ENCODE measurements at places on chromosomes 1 and 21.

GRCh38 chr1:172724765-172725613 is 66.1 kb downstream of the FASLG start:
- no peak for DNase-seq

DNA sequence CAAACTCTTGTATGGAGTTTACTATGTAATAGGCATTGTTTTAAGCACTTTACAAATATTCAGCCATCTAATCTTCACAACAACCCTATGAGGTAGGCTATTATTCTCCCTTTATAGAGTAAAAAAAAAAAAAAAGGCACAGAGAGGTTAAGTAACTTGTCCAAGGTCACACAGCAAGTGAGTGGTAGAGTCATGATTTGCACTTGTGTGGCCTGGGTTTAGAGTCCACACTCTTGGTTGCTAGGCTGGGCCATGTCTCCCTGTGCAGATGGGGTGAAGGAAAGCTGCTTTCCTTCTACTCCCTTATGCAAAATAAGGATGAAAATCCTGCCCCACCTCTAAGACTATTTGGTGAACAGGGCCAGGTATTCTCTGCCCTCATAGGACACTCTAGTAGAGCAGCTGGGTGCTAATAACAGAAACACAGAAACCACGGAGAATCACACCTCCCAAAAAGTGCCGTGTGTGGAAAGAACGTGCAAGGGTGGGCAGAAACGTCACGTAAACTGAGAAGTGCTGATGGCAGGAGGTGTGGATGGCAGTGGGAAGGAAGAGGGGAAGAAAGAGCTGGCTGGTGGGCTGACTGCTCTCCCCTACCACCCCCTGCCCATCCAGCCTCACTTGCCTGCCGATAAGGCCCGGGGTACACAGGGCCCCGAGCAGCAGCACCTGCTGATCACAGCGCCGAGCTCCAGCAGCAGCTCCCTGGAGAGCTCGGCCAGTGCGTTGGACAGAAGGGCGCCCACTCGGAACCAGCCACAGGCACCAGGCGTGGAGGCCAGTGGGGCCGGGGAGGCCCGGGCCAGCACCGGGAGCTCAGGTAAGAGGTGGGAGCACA is 28.3 kb upstream of the VPS13D start:
- peak; percentile 38 for DNase-seq

DNA sequence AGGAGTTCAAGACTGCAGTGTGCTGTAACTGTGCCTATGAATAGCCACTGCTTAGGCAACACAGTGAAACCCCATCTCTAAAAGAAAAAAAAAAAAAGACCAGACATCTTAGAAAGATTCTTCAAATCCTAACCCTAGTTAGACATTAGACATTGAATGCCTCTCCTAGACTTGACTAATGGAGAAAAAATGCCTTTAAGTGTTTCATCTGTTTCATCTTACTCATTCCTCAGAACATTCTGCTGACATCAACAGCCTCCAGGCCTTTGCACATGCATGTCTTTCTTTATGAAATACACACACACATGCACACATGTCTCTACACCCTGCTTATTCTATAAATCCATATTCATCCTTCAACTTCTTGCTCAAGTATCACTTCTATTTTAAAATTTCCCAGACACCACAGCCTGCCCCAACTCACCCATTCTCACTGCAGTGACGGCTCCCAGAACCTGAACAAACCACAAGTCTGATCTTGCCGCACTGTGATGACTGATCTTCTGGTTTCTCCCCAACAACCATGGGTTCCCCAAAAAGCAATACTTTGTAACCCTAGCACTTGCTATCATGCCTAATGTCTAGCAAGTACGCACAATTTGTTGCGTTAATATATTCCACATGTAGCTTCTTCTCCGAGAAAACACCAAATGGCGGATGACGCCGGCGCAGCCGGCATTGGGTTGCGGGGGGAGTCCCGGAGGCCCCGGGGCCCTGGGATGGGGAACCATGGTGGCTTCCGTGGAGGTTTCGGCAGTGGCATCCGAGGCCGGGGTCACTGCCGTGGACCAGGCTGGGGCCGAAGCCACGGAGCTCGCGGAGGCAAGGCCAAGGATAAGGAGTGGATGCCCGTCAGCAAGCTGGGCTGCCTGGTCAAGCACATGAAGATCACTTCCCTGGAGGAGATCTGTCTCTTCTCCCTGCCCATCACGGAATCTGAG is 37.4 kb downstream of the LRRC52 start:
- no peak for DNase-seq

DNA sequence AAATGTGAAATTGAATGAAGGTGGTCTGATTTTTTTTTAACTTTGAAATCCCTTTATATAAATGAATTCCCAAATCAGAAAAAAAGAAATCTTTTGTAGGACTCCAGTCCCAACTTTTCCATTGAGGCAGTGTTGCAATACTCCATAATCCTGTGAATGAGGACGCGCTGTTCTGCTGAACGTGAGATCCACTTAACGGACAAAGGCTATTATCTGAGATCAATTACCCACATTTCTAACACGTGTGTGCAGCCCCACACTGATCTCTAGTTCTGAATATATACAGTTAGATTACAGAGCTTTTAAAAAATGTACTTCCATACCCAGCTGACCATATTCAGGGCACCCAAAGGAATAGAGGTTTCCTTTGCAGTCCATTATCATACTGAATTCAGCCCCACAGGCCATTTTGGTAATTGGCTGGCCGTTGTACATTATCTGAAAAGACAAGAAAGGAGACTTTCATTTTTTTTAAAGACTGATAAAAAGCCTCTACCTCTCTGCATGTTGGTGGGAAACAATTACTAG is 19.0 kb downstream of the RCC2 start:
- DNase-seq = no peak

DNA sequence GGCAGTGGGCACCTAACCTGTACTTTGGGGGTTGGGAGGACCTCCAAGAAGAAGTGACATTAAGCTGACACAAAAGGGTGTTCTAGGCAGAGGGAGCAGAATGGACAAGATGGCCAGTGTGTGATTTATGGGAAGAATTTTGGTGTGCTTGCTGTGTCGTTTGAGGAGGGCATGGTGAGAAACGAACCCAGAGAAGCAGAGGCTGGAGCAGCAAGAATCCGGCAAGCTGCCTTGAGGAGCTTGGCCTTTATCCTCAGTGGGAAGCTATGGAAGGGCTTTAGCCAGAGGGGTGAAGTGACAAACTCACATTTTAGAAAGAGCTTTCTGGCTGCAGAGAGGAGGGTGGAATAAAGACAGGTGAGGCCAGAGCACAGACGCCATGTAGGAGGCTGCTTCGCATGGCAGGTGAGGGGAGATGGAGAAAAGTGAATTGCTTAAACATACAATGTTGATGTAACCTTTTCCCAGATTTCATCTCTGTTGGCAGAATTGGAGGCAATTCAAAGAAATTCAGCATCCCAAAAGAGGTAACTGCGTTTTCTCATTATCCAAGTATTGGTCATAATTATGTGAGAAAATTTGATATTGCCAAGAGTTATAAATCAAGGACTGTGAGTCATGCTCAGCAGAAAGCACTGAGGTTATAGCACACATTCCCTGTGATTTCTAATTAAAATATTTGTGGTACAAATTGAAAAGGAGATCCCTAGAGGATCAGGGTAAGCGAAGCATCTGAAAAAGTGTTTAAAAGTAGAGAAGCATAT is 26.5 kb downstream of the TRIM45 start:
- no peak for DNase-seq

GRCh38 chr1:76140227-76140626 is 65.7 kb downstream of the ST6GALNAC3 start:
- DNase-seq = no peak

DNA sequence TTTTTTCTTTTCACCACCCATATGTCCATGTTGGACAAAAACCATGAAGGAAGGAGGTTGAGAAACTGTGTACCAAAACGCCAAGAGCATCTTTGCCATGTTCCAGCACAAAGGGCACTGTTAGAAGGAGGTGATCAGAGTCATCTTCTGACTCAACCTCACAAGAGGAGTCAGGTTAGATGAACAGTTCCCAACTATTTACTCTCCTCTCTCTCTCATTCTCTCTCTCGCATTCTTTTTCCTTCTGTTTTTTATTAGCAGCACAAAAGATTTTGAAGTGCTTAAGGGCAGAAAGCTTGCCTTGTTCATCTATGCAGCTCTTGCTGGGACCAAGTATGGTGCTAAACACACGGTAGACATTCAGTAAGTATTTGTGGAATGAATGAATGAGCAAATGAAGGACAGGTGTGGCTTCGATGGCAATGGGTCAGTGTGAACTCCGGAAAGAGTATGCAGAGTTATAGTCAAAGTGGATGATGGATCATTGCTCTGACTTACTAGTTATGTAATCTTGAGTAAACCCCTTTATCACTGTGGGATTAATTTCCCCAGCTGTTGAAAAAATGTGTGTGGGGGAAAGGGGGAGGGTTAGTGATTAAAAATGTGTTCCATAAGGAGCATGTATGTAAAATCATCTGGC is 33.9 kb downstream of the DDR2 start:
- no peak for DNase-seq
